ENCODE measurements at places on chromosomes 4 and X.

- no peak for DNase-seq
Observed at GRCh38 chrX:72100051-72100755, 31.5 kb downstream of the RTL5 start.

GRCh38 chr4:158873795-158874401 lies 105.1 kb downstream of the FNIP2 start:
- DNase-seq, result no peak

DNA sequence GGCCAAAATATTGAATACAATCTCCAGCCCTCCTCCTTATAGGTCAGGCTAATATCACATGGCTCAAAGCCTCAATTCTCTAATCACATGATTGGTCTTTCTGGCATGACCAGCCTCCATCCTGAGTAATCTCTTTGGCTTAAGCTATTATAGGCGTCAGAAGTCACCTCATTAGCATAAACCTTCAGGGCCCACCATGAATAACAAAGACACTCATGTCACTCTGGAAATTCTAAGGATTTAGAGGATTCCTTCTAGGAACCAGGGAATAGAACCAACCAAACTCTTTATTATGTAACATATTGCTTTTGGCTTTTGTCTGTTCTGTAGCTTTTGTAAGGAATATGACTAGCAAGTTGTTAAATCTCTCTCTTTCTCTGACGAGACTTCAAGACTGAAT lies 109.2 kb upstream of the IGFBP7 start:
- DNase-seq, result no peak

DNA sequence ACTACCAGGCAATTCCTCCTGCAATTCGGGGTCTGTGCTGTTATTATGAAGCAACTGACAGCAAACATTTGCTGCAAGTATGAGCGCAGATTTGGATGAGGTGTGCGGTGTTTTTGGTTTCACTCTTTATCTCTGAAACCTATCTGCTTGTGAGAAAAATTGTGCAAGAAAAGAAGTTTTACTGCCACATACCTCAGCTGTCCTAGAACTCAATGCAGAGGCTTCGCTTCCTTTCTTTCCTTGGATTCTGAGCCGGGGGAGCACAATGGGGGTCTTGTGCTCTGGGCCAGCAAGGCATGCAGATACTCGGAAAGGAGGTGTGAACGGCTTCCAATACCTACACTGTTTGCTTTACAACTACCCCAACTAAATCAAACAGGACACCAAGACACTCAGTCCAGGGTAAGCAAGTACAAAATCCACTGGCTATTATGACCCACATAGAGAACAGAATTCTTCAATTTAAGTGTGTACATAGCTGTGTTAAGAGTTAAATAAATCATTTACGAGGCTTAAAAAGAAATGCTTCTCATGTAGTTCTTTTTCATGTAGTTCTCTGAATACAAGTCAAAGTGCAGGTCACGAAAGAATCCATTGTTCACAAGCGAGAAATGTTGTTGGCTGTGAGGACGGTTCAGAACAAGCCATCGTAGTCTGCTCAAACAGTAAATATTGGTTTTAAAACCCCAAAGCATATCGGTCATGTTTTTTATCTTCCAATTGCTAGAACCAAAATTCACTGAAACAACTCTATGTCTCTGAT lies 1.1 kb downstream of the SORBS2 start:
- no peak for DNase-seq

GRCh38 chr4:54941994-54942552 lies 183.3 kb downstream of the KDR start:
- DNase-seq, result no peak

DNA sequence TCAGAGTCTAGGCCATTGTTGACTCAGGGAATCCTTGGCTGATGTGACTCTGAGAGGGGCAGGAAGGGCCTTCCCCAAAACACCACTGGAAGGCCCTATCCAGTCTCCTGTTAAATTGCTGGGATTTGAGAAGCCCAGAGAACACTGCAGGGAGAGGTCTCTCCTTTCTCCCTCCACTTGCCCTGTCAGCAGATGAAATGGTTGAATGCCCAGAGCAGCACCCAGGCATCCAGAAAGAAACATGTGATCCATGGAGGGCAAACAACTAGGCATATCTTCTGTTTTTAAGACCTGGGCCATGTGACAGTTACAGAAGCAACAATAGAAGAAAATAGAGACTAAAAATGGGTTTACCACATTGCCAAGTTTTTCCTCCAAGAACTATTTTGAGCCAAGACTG lies 291.1 kb downstream of the QDPR start:
- DNase-seq, result no peak

DNA sequence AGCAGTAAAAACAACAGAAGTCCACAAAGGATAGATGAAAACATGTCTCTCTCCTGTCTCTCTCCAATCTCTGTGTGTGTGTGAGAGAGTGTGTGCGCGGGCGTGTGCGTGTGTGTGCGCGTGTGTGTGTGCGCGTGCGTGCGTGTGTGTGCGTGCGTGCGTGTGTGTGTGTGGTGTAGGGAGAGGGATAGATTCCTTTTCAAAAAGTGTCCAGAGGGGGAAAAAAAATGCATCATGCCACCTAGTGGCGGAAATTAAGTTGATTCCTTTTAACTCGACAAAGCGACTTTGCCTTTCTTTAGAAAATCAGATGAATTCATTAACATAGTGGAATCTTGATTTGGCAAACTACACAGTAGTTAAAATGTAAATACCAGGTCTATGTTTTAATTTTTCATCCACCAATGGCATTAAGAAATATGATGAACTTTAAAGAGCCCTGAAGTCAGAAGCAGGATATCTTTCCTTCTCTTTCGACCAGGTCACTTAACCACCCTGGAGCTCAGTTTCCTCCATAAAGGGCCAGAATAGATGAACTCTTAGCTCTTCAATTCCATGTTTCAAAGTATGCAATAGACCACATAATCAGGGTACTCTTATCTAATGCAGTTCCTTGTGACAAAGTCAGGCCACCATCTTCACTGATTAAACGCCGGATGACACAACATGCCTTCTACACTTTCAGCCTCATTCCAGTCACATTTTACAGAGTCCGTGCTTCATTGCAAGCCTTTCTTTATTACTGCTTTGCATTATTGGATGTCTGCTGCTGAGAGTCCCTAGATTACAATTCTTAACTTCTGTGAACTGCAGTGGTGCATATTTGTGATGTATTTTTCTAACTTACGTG lies 162.8 kb downstream of the FBXO8 start:
- no peak for DNase-seq

DNA sequence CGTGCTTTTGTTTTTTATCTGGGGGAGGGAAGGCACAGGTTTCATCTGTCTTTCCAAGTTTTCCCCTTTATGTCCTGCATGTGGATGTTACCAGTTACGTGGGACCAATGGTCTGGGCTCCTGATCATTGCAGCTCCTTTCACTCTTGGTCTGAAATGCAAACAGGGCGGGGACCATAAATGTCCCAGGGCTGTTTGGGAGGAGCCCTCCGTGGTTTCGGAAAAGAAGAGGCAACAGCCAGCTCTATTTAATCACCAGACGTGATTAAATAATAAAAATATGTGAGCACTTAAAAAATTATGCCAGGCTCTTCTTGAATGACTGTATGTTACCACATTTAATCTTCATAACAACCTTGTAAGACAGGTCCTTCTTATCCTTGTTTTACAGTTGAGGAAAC lies 30.8 kb upstream of the C1GALT1C1 start:
- DNase-seq, result no peak

DNA sequence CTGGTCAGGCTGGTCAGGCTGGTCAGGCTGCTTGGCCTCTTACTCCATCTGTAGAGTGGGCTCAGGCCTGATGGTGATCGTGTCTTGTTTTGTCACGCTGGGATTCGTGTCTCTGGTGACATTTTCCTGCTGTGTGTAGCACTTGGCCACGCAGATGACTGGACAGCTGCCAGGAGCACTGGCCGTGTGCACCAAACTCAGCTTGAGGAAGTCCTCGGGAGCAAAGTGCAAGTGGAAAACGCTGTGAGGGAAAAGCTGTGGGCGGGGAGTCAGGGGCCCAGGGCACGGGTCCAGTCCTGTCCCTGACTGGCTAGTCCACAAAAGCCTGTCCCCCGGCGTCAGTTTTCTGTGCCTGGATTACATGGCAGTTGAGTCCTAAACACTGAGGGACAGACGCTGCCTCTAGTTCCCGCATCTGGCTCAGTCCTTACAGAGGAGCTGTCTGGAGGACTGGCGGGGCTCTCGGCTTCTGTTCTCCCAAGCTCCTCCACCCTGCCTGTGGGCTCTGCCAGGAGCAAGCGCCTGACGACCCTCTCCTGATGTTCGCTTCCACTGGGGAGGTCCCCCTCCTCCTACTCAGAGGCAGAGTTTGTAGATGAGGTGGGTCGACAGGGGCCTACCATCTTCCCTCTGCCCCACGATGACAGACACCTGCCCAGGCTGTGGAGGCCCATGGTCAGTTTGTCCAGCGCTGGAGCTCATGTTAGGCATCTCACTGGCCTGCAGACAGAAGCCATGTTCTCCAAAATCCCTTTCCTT lies 35.9 kb upstream of the GRPEL1 start:
- no peak for DNase-seq

- DNase-seq, result no peak
Observed at GRCh38 chr4:182888891-182889290, 28.3 kb downstream of the DCTD start.

- DNase-seq, result no peak
Observed at GRCh38 chr4:123046096-123046495, 123.7 kb upstream of the NUDT6 start.

DNA sequence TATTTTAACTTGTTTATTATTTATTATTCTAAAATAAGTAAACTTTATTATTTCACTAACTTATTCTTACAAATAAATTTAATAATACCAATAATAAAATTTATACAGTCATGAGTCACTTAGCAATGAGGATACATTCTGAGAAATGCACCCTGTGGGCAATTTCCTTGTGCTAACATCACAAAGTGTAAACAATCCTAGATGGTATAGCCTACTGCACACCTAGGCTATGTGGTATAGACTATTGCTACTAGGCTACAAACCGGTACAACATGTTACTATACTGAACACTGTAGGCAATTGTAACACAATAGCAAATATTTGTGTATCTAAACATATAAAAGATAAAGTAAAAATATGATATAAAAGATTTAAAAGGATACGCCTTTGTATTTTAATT lies 479.5 kb downstream of the EPHA5 start:
- no peak for DNase-seq

DNA sequence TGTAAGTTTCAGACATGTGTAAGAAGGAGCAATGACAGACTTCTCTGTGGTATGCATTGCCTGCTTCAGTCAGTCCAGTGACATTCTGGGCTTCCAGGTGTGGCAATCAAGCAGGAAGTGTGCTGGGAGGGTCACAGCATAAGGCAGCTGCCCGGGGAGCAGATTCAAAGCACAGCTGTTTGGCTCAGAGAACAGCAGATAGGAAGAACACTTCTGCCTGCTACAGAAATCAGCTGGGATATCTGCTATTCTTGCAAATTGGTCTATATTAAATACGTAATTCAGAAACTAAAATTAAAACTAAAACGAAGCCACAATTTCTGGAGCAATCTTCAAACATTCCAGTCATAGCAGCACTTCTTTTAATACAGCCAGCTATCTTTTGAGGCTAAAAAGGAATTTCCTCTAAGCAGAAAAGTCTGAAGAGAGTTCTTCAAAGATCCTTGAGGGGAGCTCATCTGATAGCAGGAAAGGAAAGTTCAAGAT lies 47.5 kb upstream of the GALNT7 start:
- no peak for DNase-seq

GRCh38 chr4:9964879-9965278 lies 56.4 kb downstream of the SLC2A9 start:
- DNase-seq, result no peak

DNA sequence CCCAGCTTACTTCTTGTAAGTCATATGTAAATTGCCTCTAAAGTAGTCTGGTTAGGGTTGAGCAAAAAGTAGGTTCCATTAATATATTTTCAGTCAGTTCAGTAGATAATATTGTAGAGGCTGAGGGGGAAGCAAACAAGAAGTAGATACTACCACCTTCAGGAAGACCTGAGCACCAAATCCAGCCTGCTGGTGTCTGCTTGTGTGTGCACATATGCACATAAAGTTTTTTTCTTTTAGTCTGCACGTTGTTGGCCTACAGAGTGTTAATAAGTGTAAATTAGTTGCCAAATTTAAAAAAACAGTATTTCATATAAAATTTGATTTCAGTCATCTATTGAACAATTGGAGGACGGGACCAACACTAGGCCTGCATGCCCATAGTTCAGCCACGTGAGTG lies 76.7 kb downstream of the CCKAR start:
- no peak for DNase-seq

DNA sequence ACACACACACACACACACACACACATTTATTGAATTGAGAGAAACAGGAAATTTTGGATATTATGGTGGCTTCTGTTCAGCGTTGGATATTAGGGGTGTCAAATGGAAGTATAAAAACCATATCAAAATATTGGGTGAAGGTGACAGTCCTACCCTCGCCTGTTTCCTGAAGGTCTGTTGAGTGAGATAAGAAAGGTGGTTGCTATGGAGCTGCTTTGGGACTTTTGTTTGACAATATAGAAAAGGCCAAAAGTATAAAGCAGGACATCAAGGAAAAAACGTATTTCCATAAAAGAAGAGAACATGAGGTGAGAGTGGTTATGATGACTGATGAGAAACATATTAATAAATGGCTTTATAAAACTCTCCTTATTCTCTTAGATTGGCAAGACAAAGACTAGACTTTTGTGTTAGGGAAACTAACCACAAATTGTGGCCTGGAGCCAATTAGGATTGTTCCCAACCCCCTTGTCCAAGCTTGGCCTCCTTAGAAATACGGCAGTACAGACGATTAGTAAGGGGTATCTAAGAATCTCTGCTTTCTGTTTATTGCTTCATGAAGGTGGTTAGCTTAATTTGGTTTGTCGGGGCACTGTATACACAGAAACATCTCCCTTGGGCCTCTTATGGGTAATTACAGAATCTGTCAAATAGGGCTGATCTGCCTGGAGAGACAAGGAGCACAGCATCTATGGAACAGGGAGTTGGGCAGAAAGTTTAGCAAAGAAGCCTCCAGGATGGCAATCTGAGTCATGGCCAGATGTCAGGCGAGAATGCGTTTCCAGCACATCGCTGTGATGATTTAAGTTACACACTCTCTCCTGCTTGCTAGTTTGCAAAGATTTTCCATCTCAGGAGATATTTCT lies 198.0 kb downstream of the CBR4 start:
- no peak for DNase-seq
